HT1080 (cell line): ENCODE measurements at places on chromosomes 11 and 22. TPM values are rescaled to one million over a fixed set of nuclear protein-coding genes. Genes with fewer than 3 reads are reported as not detected.

The BLID gene
- total RNA-seq: 3.1 and 6.0 TPM in 2 replicates

The EHF gene
- 0.27 TPM in 1 of 2 replicates, not detected in the other for total RNA-seq

The LRRC51 gene
- 10.8 and 11.1 TPM in 2 replicates for total RNA-seq

The GUCY1A2 gene
- 0.27 and 0.84 TPM in 2 replicates for total RNA-seq

The PLAAT3 gene
- total RNA-seq: 27.8 and 28.6 TPM in 2 replicates

The ST14 gene
- total RNA-seq: 0.07 and 0.31 TPM in 2 replicates

The RGL4 gene
- not detected in 2 replicates for total RNA-seq

The NLRP6 gene
- total RNA-seq: not detected in 2 replicates

The POU2AF2 gene
- not detected in 2 replicates for total RNA-seq

The APOA4 gene
- not detected in 2 replicates for total RNA-seq

The DNAJB7 gene
- not detected in 2 replicates for total RNA-seq

The OSM gene
- not detected in 2 replicates for total RNA-seq

The SLC15A3 gene
- total RNA-seq: 0.10 and 0.32 TPM in 2 replicates

The TCN1 gene
- total RNA-seq: 0.30 and 4.1 TPM in 2 replicates

The TMX2 gene
- total RNA-seq: 161 and 179 TPM in 2 replicates

The MUC6 gene
- not detected in 2 replicates for total RNA-seq

The IFITM1 gene
- 4.6 and 5.4 TPM in 2 replicates for total RNA-seq

The MPPED2 gene
- total RNA-seq: not detected in 2 replicates

The OR52E2 gene
- not detected in 2 replicates for total RNA-seq

The LDHAL6A gene
- not detected in 2 replicates for total RNA-seq

The YPEL1 gene
- 0.17 and 0.21 TPM in 2 replicates for total RNA-seq

The OR5B21 gene
- not detected in 2 replicates for total RNA-seq

The SESN3 gene
- 0.94 and 1.5 TPM in 2 replicates for total RNA-seq

The GLYATL1 gene
- 1.0 and 2.6 TPM in 2 replicates for total RNA-seq

The GGTLC3 gene
- total RNA-seq: not detected in 2 replicates

The APOBEC3H gene
- total RNA-seq: 0.24 and 0.60 TPM in 2 replicates

The C1QTNF6 gene
- 5.8 and 10.3 TPM in 2 replicates for total RNA-seq

The FGF19 gene
- total RNA-seq: not detected in 2 replicates

The DKK3 gene
- total RNA-seq: 41.5 and 48.0 TPM in 2 replicates

The DERL3 gene
- total RNA-seq: not detected in 2 replicates

The DNHD1 gene
- 3.5 and 5.7 TPM in 2 replicates for total RNA-seq

The HORMAD2 gene
- not detected in 2 replicates for total RNA-seq

The STK33 gene
- 8.6 and 11.6 TPM in 2 replicates for total RNA-seq

The TYMP gene
- total RNA-seq: 2.0 and 2.1 TPM in 2 replicates

The CABP4 gene
- total RNA-seq: not detected in 2 replicates

The RCOR2 gene
- total RNA-seq: 0.11 and 0.17 TPM in 2 replicates

The APOBEC3B gene
- total RNA-seq: 6.5 and 13.1 TPM in 2 replicates

The KCTD14 gene
- total RNA-seq: 15.0 and 20.1 TPM in 2 replicates

The GDPD4 gene
- total RNA-seq: not detected in 2 replicates

The VPREB1 gene
- total RNA-seq: not detected in 2 replicates

The SYTL2 gene
- total RNA-seq: 19.6 and 23.4 TPM in 2 replicates

The DGAT2 gene
- total RNA-seq: 4.9 and 5.9 TPM in 2 replicates

The C1QTNF4 gene
- not detected in 2 replicates for total RNA-seq

The CD248 gene
- total RNA-seq: not detected in 2 replicates

The SMTNL1 gene
- not detected in 2 replicates for total RNA-seq

The GPR83 gene
- 0.05 TPM in 1 of 2 replicates, not detected in the other for total RNA-seq

The CENPM gene
- 54.7 and 66.8 TPM in 2 replicates for total RNA-seq

The FREY1 gene
- 0.76 and 0.97 TPM in 2 replicates for total RNA-seq

The ZNHIT2 gene
- total RNA-seq: 42.9 and 43.6 TPM in 2 replicates

The NAV2 gene
- 1.9 and 2.2 TPM in 2 replicates for total RNA-seq

The FAM111B gene
- 22.5 and 25.4 TPM in 2 replicates for total RNA-seq

The SLC6A5 gene
- not detected in 2 replicates for total RNA-seq

The PATE2 gene
- total RNA-seq: not detected in 2 replicates

The GRM5 gene
- total RNA-seq: 0.34 and 0.47 TPM in 2 replicates

The CRYBB3 gene
- not detected in 2 replicates for total RNA-seq

The JHY gene
- total RNA-seq: 1.7 and 2.1 TPM in 2 replicates
